ENCODE measurements at places on chromosomes 6 and 20.

GRCh38 chr20:63224412-63225081 lies 8.6 kb upstream of the YTHDF1 start:
- no peak for DNase-seq

DNA sequence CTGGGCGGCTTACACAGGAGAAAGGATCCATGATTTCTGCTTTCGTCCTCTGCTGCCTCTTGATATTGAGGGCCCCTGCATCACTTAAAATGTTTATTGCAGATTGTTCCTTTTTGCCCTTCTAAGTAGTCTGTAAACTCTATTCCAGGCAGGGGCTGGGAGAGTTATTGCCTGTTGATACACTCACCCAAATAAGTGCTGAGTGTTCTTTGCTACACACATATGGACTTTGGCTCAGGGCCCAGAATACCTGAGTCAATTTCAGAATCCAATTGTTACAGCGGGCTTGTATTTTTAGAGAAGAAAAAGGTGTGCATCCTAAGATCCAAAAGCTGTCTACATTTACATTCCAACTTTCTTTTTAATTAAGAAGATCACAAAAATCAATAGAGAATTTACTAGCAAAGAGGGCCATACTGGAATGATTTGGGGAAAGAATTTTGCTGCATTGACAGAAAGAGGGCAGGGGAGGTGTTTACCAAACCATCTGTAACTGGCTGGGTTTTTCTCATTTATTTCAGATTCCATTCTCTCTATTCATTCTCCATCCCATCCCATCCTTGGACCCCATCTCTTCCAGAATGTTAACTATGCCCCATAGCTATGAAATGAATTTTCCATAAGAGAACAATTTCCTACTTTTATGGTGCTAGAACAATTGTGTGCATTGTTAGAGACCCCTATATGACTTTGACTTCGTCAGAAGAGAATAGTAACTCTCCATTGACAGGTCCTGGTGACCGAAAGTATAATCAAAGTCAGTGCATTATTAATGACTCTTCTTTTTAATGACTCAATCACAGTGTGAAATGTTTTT lies 959.9 kb upstream of the FLRT3 start:
- DNase-seq, result no peak

DNA sequence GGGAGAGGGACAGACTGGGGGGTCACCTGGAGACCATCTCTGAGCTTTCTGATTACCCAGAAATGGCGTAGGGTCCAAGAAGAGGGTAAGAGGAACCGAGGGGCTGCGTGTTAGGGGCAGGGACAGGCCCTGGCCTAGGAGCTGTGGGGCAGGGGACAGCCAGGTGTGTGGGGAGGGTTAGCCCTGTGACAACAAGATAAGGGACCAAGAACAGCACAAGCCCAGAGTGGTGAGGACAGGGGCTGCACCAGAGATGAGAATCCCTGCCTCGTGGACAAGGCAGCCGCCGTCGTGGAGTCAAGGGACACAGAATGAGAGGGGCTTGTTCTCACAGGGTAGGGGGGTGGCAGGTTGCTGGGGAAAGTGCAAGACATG lies 449 bp upstream of the AVP start:
- DNase-seq, result no peak

GRCh38 chr20:3221398-3222226 lies 12.3 kb downstream of the ITPA start:
- DNase-seq, result no peak

- no peak for DNase-seq
Observed at GRCh38 chr6:92752114-92752513, 667.2 kb downstream of the EPHA7 start.

DNA sequence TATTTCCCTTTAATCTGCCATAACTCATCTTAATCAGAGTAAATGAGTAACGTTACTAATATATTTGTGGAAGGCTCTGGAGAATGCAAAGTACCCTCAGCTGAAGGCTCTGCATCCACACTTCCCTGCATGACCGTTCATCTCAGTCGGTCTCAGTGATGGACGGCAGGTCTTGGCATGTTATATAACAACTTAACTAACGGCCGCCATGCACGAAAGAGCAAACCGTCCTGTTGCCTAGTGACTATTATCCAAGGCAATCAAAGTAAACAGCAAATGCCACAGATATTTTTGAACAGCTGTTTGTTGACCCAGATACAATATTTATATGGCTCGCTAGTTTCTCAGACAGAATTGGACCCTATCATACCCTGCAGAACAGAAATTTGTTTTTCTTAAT lies 194.9 kb upstream of the SMLR1 start:
- no peak for DNase-seq

DNA sequence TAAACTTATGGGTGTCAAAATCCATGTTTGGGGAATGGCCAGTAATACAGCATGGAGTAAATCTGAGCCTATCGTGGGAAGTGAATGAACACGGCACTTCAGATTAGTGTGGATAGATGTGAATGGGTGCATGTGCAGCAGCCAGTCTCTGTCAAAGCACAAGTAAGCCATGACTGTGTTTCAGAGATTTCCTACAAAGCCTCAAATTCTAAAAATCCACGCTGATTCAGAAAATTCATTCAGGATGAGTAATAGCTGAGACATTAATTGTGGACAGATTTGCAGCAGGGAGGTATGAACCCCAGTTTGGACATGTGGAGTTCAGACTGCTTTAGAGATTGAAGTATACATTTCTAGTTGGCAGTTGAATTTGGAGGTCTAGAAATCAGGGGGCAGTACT lies 115.1 kb downstream of the QKI start:
- DNase-seq, result no peak

GRCh38 chr20:20783450-20783849 lies 71.0 kb upstream of the RALGAPA2 start:
- DNase-seq, result no peak

DNA sequence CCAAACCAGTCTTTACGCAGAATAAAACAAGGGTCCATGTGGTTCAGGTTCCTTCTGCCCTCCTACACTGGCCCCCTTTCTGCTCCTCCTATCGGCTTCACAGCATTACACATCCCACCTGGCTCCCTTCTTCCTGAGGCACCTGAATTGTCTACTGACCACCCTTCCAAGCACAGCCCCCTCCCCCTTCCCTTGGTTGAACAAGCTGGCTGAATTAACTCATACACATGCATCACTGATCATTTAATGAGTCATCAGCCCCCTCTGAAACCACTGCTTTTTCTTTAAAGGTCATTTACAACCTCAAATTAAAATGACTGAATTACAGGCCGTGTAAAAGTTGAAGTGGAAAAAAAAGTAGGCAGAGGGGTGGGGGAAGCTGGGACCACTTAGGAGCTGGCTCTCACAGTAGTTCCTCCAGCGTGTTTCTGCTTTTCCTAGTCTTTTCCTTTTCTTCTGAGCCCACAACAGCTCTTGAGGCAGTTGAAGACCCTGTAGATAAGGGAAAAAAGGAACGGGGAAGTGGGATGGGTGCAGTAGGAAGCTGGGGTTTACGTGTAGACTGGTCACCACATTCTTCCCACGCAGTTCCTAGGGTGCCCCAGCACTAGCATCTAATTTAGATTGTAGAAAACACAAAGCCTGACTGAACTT lies 67.6 kb downstream of the FYN start:
- DNase-seq, result no peak

DNA sequence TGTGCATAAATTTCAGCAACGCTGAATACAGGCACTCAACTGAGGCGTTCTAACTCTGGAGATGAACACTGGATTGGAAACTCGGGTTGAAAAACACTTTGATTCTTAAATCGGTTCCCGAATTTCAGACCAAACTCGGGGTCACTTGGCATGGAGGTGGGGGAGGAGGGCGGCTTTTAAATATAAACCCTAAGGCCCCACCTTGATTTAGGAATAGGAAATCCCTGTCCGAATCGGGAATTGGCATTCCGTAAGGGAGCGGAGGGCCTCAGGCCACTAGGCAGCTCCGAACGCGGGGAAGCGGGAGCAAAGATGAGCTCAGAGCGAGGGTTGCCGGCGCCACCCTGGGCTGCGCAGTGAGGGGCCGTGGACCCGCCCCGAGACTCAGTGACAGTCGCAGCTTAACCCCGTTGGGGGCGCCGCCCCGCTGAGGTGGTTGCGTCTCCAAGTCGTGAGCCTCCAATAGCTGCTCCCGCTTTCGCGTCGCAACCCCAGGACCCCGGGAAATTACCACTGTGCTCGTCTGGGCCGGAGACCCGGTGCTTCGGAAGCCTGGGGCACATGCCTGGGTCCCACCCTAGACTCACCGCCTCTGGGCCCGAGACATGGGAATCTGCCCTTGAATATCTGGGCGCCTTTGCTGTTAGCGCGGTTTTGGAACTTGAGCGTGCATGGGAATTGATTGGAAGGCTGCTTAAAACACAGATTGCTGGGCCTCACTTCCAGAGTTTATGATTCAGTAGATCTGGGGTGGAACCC lies 4.6 kb upstream of the SIM1 start:
- no peak for DNase-seq

- no peak for DNase-seq
Observed at GRCh38 chr6:14664112-14664601, 546.6 kb downstream of the CD83 start.

DNA sequence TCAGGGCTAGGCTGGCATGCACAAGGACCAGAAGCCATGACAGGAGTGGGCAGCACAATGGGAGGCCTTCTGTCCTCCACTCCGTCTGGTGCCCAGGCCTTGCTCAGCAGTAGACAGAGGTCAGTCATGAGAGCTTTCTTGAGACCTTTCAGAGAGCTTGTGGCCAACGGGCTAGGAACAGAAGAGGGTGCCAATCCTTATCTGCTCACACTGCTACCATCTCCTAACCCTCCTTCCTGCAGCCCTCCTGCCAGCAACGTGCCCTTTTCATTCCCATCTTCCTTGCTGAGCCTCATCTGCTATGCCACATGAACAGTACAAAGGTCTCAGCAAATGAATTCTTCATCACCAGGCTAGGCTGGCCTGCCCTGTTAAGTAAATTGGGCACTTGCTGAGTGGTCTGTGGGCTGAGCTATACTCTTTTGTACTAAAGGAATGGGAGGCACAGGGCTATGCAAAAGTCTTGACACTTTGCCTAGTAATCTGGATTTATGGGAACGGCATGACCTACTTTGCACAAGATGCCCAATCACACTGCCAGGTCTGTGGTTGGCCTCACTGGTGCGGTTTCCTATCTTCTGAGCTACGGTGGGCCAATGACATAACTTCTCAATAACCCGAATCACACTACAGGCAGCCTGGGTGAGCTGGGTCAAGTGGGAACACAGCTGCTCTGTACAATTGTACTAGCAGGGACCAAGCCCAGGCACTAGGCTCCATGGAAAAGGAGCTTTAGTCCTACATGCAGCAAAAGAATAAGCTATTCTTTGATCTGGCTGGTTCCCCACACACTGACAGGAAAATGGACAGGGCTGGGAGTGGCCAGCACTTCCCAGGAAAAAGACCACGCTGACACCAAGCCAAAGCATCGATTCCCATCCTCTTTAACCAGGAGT lies 47.8 kb downstream of the ELOVL5 start:
- peak; percentile 53 for DNase-seq

- DNase-seq, result no peak
Observed at GRCh38 chr6:142732790-142733189, 212.2 kb downstream of the HIVEP2 start.

DNA sequence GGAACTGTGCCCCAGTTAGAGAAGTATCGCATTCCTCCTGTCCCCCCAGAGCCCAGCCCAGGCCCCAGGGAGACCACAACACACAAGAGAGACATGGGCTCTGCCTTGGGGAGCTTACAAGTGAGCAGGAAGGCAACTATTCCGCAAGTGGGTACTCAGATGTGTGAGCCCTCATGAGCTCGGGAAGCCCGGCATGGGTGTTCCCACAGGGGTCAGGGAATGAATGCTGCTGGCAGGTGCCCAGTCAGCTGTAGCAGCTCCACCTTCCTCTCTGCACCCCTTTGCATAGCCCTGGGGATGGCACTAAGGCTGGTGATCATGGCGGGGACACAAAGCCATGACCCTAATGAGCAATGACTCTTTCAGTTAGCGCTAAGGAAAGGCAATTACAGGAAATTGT lies 194.1 kb downstream of the SYNDIG1 start:
- no peak for DNase-seq

GRCh38 chr6:128406453-128406852 lies 113.9 kb downstream of the PTPRK start:
- DNase-seq, result no peak

- no peak for DNase-seq
Observed at GRCh38 chr20:21270806-21271205, 32.3 kb upstream of the XRN2 start.

- no peak for DNase-seq
Observed at GRCh38 chr6:116596815-116597214, 19.5 kb upstream of the RSPH4A start.

DNA sequence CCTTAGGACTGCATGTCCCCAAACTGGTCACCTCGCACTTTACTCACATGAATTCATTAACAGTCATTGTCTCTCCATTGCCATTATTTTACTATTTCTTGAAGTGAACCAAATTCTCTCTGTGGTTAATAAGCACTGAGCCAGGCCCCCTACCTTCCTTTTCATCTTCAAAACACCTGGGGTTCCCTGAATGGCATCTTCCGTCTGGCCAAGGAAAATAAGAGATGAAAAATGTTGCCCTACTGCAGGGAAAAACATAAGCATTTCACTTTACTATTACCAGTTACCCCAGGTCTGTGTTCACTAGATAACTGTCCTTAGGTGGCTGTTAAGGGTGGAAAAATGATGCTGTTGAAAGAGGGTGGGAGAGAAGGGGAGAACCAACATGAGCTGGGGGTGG lies 10.0 kb upstream of the NKX2-2 start:
- DNase-seq, result no peak

DNA sequence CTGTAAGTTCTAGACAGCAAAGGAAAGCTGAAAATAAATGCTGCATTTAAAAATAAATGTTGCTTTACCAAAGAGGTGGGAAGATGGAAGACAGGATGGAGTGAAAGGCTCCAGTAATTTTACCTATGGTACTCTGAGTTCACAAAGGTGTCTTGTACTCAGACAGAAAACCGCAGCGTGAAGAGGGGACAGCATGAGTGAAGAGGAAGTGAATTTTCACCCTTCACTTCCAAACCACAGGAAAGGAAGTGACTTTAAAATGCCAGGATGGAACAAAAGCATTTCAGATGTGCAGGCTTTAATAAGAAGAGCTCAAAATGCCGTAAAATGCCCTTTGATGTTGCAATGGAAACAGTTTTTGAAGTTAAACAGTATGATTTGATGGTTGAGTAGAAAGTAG lies 91.2 kb upstream of the TINAG start:
- no peak for DNase-seq

DNA sequence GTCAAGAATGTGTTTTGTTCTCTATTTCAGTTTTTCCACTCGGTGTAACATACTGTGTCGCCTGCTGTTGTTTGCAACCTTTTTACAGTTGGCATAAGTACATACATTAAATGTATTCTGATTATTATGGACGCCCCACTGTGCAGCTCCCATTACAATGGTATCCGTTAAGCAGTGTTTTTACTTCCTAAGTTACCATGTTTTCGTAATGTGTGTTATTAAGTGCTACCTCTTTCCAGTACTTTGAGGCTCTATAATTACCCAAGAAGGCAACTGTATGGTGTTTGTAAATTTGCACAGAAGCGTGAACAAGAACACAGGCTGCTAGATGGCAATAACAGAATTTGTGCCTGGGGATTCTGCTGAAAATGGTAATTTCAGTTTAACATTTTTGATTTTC lies 568.0 kb upstream of the MARCKS start:
- no peak for DNase-seq

DNA sequence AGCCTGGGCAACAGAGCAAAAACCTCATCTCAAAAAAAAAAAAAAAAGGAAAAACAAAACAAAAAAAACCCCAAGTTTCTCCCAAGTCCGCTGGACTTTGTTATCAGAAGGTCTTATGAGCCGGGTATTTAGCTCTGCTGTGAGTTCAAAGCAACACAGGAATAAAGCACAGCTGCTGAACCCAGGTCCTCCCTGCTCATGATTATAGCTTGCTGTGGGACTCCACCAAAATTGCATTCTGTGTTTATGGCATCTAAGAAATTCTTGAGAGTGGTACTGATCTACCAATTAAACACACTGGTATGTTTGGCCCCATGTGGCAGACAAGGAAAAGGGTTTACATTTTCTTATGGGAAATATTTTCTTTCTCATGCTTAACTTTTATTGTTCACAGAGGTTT lies 93.6 kb upstream of the NEDD9 start:
- no peak for DNase-seq
